ENCODE measurements at places on chromosomes 13 and 19.

DNA sequence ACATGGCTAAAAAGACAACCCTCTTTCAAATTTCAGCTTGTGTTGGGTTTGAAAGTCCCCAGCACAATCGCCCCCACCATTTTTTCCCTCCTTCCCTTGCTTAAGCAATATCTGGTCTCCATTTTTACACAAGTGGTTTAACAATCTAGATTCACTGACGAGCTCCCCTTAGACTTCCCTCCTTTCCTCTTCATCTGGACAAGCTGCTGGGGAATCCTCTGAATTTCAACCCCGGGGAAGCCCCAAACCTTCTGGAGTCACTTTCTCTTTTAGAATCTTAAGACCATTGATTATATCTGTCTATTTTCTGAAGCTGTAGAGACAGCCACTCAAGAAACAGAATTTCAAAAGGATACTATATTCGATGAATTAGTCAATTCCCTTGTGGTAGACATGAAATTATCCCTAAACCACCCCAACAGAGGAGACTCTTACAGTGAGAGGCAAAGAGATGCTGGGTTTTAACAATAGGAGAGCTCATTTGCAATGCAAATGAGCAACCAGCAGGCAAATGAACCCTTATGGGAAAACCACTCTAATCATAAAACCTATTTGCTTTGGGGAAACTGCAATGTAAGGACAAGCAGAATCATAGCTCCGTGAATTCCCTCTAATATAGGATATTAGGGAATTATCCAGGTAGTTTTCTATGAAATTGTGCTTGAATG lies 78.9 kb downstream of the TEX26 start:
- DNase-seq: no peak
- H3K4me3 ChIP-seq: peak overlapping the region; percentile 30
- H3K36me3 ChIP-seq: no peaks in the 10 kb centered on the region

DNA sequence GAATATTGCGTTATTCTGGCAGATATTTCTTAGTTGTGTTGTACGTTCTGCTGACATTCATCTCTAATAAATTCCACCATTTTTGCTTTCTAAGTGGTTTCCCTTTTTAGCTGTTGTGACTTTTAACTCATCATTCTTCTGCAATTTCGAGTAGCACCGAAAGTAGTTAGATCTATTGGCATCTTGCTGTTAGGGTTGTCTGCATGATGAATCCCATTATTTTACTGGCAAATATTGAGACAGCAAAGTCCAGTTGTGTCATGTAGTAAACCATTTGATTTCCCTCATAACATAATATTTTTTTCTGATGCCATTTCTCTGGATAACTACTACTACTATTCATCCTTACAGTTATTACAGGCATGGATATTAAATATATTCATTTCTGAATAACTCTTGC lies 143.9 kb downstream of the SLITRK1 start:
- no peak overlapping the region for H3K27ac ChIP-seq
- H3K4me1 ChIP-seq: no peaks in the 10 kb centered on the region
- no peak for DNase-seq
- no peaks in the 10 kb centered on the region for H3K27me3 ChIP-seq

GRCh38 chr19:18392926-18393325 lies 4.5 kb downstream of the LRRC25 start:
- no peak for DNase-seq
- no peak overlapping the region for H3K27ac ChIP-seq

- no peaks in the 10 kb centered on the region for H3K4me1 ChIP-seq
- no peak overlapping the region for H3K27ac ChIP-seq
- no peak for DNase-seq
- no peaks in the 10 kb centered on the region for H3K27me3 ChIP-seq
Measured at GRCh38 chr13:110637747-110638146, 22.4 kb downstream of the NAXD start.

- H3K27ac ChIP-seq: no peak overlapping the region
- DNase-seq: no peak
- no peaks in the 10 kb centered on the region for H3K27me3 ChIP-seq
- no peak overlapping the region for H3K4me3 ChIP-seq
Measured at GRCh38 chr19:287381-287871, 3.8 kb downstream of the PLPP2 start.

DNA sequence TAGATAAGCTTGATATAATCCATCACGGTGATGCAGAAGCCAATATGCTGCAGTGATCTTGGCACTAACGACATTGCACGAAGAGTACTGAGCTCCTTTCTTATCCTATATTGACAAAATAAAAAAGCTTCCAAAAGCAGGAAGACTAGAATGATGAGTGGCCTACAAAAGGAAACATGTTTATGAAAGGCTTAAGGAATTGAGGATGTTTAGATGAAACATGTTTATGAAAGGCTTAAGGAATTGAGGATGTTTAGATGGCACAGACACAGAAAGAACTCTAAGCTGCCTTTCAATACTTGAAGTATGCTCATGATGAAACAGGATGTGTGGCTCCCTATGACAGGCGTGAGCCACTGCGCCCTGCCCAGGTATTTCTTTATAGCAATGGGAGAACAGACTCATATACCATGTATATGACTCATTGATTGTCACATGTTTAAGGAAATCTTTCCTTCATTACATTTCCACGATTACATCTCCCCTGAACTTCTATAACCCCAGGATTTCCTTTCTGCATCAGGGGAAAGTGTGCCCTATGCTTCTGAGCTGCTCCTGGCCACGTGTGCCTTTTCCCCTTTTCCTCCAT lies 690.8 kb upstream of the ARGLU1 start:
- H3K27ac ChIP-seq: no peak overlapping the region
- H3K4me3 ChIP-seq: no peak overlapping the region
- no peaks in the 10 kb centered on the region for H3K36me3 ChIP-seq
- H3K27me3 ChIP-seq: no peaks in the 10 kb centered on the region

- no peaks in the 10 kb centered on the region for H3K36me3 ChIP-seq
- no peak overlapping the region for H3K27ac ChIP-seq
- H3K4me1 ChIP-seq: no peaks in the 10 kb centered on the region
- no peak for DNase-seq
Measured at GRCh38 chr19:14670408-14670807, 4.2 kb downstream of the ADGRE3 start.

- no peak overlapping the region for H3K4me3 ChIP-seq
- no peak overlapping the region for H3K27ac ChIP-seq
- no peak for DNase-seq
- no peaks in the 10 kb centered on the region for H3K36me3 ChIP-seq
- H3K4me1 ChIP-seq: no peaks in the 10 kb centered on the region
Measured at GRCh38 chr19:33552191-33552927, 30.8 kb upstream of the PEPD start.

GRCh38 chr13:45690636-45691035 lies 11.5 kb upstream of the CBY2 start:
- H3K36me3 ChIP-seq: no peaks in the 10 kb centered on the region
- no peaks in the 10 kb centered on the region for H3K4me1 ChIP-seq
- H3K27ac ChIP-seq: no peak overlapping the region
- H3K27me3 ChIP-seq: no peaks in the 10 kb centered on the region
- no peak overlapping the region for H3K4me3 ChIP-seq

DNA sequence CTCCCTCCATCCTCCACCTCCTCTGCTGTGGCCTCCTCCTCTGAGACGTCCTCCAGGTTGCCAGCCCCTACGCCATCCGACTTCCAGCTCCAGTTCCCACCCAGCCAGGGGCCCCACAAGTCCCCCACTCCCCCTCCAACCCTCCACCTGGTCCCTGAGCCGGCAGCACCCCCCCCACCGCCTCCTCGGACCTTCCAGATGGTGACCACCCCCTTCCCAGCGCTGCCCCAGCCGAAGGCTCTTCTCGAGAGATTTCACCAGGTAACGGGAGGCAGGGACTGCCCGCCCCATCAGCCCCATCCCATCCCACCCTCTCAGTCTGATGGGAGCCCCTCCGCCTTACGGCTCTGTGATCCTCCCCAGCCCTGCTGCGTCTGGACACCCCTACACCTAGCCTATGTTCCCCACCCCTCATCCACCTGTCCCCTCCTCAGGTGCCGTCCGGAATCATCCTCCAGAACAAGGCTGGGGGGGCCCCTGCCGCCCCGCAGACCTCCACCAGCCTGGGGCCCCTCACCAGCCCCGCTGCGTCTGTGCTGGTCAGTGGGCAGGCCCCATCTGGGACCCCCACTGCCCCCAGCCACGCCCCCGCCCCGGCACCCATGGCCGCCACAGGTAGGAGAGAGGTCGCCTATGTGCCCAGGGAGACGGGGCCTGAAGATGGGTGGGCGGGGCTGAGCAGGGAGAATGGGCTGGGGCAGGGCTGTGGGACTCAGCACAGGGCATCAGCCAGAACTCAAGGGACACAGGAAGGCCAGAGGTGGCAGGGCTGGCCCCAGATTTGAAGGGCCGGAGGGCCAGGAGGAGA lies 18.6 kb upstream of the EHD2 start:
- H3K4me3 ChIP-seq: no peak overlapping the region
- no peak overlapping the region for H3K27ac ChIP-seq
- peaks cover 11% of the 10 kb centered on the region for H3K36me3 ChIP-seq
- DNase-seq: no peak
- no peaks in the 10 kb centered on the region for H3K27me3 ChIP-seq

- no peak for DNase-seq
- H3K4me1 ChIP-seq: peaks cover 4% of the 10 kb centered on the region
- no peaks in the 10 kb centered on the region for H3K36me3 ChIP-seq
- H3K27me3 ChIP-seq: no peaks in the 10 kb centered on the region
- H3K4me3 ChIP-seq: no peak overlapping the region
- no peak overlapping the region for H3K27ac ChIP-seq
Measured at GRCh38 chr13:90918536-90918935, 429.0 kb upstream of the MIR17HG start.

- no peak overlapping the region for H3K27ac ChIP-seq
- no peaks in the 10 kb centered on the region for H3K27me3 ChIP-seq
- no peak for DNase-seq
Measured at GRCh38 chr13:53012707-53013106, 15.9 kb upstream of the OLFM4 start.

DNA sequence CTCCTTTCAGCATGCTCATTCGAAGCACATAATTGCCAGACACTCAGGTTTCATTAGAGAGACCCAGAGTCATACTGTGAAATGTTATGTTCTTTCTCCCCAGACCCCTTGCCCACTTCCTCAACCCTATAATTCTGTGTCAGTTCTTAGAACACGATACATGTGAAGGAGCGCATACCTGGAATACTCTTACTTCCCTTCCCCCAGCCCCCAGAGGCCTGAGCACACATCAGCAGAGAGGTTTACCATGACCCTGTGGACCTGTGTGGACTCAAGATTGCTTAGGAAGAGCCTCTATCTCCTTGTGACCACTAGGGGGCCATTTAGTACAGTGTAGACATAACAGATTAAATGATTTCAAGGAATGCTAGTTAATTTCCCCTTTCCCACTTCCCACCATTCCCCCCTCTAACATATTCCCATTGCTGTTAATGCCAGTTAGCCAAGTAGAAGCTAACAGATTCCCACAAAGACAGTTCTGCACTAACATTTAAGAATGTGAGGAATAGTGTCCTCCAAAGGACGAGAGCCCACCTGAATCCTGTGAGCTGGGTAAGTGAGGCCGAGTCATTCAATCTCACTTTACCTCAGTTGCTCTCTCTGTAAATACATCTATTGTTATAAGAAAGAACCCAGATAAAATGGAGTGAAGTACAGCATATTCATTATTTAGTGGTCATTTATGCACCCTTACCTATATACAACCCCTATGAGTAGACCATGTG lies 154.2 kb upstream of the MAB21L1 start:
- no peak overlapping the region for H3K4me3 ChIP-seq
- no peak overlapping the region for H3K27ac ChIP-seq

GRCh38 chr19:2170219-2170618 lies 6.5 kb downstream of the DOT1L start:
- no peaks in the 10 kb centered on the region for H3K36me3 ChIP-seq
- peaks cover 7% of the 10 kb centered on the region for H3K4me1 ChIP-seq
- H3K27ac ChIP-seq: 0 out of 2 replicates have a peak overlapping the region, but pooled peaks have one; percentile 46
- no peak overlapping the region for H3K4me3 ChIP-seq
- H3K27me3 ChIP-seq: no peaks in the 10 kb centered on the region

GRCh38 chr13:76472916-76473315 lies 413.3 kb downstream of the KCTD12 start:
- no peaks in the 10 kb centered on the region for H3K27me3 ChIP-seq
- no peak overlapping the region for H3K4me3 ChIP-seq
- H3K4me1 ChIP-seq: no peaks in the 10 kb centered on the region
- H3K27ac ChIP-seq: no peak overlapping the region

DNA sequence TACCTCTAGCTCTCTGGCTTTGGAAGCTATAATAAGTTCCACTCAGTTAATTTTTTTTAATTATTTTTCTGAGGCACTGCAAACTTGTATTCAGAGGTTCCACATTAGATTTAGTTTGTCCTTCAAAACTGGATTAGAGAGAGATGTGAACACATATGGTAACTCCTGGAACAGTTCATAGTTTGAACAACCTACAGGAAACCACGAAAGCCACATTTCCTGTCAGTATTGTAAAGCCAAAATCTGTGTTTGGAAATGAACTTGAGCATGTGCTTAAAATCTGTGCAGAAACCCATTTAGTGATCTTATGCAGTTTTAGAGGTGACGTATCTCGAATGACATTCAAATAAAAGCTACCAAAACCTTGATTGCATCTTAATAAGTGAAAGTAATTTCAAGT lies 1952.0 kb downstream of the OLFM4 start:
- no peak overlapping the region for H3K27ac ChIP-seq
- no peaks in the 10 kb centered on the region for H3K27me3 ChIP-seq
- H3K36me3 ChIP-seq: no peaks in the 10 kb centered on the region
- H3K4me1 ChIP-seq: no peaks in the 10 kb centered on the region

Data from H1 (cell line).